Erythroblast (primary cell): ENCODE measurements at places on chromosomes 6 and 20.

DNA sequence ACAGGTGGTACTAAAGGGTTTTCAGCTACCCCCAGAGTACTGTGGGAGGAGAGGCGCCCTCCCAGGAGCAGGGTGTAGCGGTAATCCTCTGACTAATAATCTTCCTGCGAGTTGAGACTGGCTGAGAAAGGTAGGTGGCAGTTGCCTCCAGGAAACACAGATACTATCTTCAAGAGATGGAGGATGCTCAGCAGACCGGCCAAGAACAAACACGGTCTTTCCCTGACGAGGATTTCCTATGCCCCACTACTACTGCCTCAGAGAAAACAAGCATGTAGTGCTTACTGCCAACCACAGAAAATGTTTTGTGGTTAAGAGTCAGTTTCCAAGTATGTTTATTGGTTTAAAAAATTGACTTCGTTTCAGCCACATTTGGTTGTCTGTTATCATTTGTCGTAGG is 26.8 kb downstream of the C6orf89 start:
- DNase-seq: no peak

GRCh38 chr6:21398741-21399325 is 194.7 kb upstream of the SOX4 start:
- no peak for DNase-seq

- no peak for DNase-seq
Measured at GRCh38 chr20:5197270-5197827, 70.5 kb downstream of the CDS2 start.

DNA sequence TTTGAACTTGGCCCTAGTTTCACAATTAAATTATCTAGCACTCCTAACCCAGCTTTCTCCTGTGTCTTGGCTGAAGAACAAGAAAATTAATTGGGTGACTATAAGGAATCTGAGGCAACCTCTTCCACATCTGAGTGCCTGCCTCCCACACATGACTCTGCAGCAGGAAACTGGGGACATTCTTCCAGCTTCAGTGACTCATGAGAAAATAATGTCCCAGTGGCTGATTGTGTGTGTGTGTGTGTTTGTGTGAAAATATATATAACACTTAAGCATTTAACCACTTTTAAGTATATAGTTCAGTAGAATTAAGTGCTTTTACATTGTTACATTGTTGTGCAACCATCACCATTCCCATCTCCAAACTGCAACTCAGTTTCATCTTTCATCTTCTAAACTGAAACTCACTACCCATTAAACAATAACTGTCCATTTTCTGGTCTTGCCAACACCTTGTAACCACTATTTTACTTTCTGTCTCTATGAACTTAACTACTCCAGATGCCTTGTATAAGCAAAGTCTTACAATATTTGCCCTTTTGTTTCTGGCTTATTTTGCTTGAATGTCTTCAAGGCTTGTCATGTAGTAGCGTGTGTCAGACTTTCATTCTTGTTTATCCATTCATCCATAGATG is 8.7 kb downstream of the TRIM38 start:
- peak; percentile 51 for DNase-seq

- no peak for DNase-seq
Measured at GRCh38 chr6:16205377-16206144, 32.8 kb upstream of the GMPR start.

DNA sequence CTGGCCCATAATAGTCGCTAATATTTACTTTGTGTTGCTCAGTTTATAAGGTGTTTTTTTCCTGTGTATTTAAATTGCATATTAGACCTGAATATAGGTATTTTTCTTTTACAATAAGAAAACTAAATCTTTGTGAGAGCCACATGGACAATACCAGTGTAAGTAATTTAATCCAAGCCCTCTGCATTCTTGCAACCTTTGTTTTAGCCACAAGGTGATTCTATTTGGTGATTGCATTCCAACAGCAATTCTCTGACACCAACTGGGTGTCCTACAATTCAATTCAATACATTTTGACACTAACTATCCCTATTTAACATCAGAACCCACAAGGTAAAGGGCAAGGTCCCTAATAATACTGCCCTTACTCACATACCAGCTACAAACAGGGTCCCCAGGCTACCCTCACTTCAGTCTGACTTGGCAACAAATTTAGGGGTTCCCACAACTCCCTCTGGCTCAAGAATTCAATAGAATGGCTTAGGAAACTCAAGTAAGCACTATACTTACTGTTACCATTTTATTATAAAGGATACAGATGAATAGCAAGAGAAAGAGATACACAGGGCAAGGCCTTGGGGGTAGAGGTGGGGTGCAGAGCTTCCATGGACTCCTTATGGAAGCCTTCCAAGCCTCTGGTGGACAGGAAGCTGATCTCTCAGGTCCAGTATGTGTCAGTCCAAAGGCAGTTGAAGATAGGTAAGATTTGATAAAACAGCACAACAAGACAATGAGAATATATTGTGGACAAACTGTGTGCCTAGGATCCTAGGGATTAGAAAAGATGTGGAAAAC is 169.3 kb downstream of the CD83 start:
- DNase-seq: no peak
